ENCODE measurements at places on chromosomes 12 and 14.

DNA sequence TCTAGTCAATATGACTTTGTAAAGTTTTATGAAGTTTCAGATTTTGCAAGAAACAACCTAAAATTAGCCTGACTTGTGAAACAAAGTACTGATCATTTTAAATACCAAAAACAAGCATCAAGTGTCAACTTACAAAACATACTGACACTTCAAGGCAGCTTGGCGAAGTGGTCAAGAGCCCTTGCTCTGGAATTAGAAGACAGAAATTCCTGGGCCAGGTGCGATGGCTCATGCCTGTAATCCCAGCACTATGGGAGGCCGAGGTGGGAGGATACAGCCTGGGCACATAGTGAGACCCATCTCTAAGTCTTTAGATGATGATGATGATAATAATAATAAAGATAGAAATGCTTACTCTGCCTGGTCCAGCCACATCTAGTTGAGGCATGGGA is 45.4 kb upstream of the NR2C1 start:
- no peak for DNase-seq

GRCh38 chr12:54863948-54864618 is 9.8 kb downstream of the MUCL1 start:
- DNase-seq, result no peak

GRCh38 chr12:3348055-3348454 is 142.9 kb upstream of the PRMT8 start:
- DNase-seq, result no peak

DNA sequence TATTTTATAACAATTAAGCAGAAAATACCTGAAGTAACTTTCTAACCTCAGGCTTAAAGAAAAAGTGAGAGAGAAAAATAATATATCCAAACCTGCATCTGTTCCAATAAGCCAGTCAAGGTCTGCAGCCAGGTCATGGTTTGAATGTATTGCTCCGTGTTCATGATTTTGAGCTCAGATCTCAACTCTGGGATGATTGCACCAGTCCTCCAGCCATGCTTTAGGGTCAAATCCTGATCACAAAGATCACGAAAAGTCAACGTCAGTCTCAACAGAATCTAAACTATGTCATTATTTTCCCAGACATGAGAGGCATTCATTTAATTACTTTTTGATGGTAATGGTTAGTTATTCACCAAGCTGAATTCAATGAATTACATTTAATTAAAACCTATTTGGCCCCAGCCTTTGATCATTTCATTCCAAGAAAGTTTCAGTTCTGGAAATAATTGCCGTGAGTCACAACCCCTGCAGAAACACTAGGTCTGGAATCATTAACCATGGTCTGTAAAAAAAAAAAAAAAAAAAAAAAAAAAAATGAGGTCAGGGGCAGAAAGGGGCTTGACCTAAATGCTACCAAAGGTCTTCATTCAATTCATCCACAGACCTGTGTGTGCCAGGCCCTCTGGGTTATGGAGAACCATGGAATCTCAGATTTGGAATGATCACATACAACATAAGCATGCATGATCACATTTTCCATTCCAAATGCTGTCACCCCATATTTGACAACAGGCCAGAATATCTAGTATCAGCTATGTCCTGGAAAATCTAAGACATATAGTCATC is 55.6 kb downstream of the NT5DC3 start:
- DNase-seq, result no peak

GRCh38 chr12:57226588-57227314 is 2.8 kb upstream of the SHMT2 start:
- no peak for DNase-seq
